ENCODE measurements at places on chromosomes 1 and 21.

DNA sequence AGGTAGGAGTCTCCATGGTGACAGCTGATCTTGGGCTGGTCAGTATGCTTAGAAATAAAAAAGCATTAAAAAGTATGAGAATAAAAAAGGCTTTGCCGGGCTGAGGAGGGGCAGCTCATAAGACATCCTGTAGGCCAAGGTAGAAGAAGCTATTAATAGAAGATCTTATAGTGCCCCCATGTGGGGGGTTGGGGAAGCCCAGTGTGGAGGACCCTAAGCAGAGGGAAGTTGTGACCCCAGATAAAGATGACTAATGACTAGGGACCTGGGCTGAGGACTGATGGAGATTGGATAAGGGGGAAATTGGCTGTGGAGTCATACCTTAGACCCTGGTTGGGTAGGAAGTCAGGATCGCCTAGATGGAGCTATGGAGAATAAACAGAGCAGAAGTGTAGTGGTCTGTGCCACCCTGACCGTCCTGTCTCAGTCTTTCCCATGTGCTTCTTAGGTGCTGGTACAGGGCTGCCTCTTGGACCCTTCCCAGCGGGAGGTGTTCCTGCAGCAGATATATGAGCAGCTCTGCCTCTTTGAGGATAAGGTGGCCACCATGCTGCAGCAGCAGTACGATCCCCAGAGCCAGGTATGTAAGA, 25.0 kb downstream of the SZT2 start:
- DNase-seq = peak; percentile 64

GRCh38 chr1:30806381-30807317, 49.1 kb upstream of the LAPTM5 start:
- no peak for DNase-seq

GRCh38 chr1:216142921-216143320, 280.3 kb downstream of the USH2A start:
- no peak for DNase-seq

- DNase-seq = no peak
Measured at GRCh38 chr21:29914326-29914725, 25.5 kb downstream of the GRIK1 start.

Measured in retina (tissue), 1 donor.